ENCODE measurements at places on chromosomes 5 and 9.

DNA sequence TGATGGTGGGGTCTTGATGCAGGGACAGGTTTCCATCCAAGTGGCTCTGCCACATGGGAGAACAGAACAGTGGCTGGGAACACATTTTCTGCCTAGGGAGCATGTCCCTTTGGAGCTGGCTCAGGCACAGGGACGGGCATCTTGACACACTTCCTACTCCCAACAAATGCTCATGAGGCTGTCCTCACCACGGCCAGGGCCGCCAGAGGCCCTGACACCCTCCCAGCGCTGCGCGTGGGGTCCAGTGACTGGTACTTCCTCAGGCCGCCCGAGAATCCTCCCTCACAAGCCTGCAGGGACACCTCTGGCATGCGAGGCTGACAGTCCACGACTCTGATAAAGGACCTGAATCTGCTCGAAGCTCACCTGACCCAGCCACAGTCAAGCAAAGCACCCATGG, 61.0 kb upstream of the SARDH start:
- DNase-seq: no peak

GRCh38 chr5:114953565-114953964, 216.1 kb downstream of the TRIM36 start:
- DNase-seq: no peak

DNA sequence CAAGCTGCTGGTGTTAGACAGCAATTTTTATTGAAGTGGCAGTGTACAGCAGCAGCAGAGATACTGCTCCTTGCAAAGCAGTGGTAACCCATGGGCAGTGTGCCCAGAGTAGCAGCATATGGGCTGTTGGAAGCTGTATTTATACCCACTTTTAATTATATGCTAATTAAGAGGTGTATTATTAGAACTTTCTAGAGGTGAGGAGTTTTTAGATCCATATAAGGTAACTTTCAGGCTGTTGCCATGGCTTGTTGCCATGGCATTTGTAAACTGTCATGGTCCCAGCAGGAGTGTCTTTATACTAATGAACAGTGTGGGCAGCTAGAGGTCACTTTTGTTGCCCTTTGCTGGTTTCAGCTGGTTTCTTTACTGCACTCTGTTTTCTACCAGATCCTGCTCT, 3.7 kb upstream of the PJA2 start:
- no peak for DNase-seq

- DNase-seq: no peak
These were observed 274.2 kb upstream of the DAB2 start for GRCh38 chr5:39698838-39699560.

GRCh38 chr5:82599692-82600091, 321.5 kb upstream of the RPS23 start:
- no peak for DNase-seq

DNA sequence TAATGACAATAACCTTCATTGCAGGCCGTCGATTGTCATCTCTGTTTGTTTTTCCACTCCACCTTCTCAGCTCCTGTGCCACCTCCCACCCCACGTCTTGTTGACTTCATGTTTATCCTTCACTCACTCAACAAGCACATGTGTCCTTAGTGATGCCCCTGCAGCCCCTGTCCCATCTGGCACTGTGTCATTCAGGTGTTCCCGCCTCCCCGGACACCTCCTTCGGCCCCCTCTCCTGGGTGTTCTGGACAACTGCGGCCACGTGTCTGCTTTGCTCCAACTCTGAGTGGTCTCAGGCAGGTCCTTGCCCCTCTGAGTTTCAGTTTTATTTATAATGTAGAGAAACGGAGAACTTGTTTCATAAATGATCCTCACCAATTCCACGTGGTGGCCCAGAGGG, 91.0 kb upstream of the COL5A1 start:
- no peak for DNase-seq

GRCh38 chr5:22223079-22223478, 630.1 kb downstream of the CDH12 start:
- no peak for DNase-seq

DNA sequence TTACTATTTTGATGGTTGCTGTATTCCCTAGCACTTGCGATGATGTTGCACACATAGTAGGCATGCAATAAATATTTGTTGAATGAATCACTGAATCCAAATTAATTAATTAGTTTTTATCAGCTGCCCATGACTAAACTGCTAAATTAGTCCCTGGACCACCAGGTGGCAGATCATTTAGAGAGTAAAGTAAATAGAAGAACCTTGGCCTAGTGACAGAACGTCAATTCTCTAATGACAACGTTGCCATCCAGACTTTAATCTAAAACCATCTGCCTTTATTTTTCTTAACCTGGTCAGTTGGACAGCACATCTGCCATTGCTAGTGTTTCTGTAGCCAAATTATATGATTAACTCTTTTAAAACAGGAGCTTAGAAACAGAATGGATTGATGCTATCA, 457.5 kb downstream of the KIF4B start:
- no peak for DNase-seq

DNA sequence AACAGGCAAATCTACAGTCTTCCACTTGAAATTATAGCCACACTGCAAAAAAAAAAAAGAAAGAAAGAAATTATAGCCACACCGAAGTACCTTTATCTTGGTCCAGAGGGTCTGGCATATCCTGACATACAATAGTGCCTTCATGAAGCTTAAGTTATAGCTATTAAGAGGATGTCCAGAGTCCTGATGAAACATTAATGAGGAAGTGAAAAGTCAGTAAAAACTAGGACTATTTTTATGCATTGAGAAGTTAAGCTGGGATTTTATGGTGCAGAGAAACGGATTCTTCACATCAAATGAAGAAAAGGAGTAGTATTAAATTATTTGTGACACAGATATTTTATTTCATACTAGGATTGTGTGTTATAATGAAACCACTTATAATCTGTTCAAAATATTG, 123.9 kb downstream of the SV2C start:
- no peak for DNase-seq

DNA sequence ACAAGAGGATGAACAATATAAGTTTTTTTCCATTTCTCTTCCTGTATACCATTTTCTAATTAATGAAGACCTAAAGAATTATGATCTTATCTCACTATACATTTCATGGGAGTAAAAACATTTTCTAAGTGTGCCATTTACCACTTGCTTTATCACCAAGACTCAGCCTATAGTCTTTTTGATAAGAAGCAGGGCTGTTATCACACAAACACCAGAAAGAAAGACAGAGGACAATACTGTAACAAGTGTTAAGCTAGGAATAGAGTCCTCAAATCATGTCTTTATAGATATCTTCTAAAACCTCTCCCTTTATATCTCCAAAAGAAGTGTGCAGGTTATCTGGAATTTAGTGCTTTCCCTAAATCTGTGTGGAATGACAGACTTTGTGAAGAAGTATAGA, 119.7 kb downstream of the FAM174A start:
- DNase-seq: no peak

DNA sequence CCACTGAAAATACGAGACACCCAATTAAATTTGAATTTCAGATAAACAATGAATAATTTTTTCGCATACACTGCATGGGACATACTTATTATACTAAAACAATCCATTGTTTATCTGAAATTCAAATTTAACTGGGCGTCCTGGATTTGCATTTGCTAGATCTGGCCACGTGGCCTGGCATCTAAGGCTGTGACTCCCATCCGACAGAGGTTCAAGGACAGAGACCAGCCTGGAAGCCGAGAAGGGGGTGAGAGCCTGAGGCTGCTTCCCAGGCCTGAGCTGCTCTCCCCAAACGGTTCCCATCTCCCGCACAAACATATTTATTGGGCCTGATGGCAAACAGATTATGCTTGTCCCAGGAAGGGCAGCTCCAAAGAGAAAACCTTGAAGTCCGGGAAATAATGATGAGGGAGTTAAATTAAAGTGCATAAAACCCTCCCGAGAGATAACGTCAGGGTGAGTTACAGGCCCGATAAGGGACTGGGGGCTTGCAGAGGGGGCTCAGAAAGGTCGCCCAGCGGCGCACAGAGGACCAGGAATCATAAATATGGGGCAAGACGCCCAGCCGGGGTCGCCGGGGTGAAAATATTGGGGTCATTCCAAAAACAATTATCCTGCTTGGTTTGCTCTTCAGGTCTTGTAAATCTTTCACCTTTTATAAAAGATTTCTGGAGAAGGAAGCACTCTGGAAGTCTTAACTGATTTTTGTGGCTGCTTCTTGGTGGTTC, 163.7 kb downstream of the GAPVD1 start:
- no peak for DNase-seq

- no peak for DNase-seq
These were observed 2.4 kb downstream of the POLR3G start for GRCh38 chr5:90477073-90477472.

DNA sequence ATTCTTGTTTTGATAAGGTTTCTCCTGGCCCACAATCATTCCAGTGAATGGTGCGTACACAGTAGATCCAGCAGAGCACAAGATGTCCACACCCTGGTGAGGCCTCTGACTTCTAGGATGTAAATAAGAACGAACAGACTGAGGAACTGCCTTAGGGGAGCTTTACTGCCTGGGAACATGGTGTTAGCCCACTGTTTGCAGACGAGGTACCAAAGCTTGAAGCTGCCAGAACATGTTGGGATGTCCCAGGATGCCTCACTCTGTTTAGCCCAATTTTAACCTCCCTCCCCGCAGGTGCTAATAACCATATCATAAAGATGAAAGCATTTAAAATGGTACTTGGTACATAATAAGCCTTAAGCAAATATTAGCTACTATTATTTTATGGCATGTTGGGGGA, 3.5 kb downstream of the LECT2 start:
- no peak for DNase-seq

DNA sequence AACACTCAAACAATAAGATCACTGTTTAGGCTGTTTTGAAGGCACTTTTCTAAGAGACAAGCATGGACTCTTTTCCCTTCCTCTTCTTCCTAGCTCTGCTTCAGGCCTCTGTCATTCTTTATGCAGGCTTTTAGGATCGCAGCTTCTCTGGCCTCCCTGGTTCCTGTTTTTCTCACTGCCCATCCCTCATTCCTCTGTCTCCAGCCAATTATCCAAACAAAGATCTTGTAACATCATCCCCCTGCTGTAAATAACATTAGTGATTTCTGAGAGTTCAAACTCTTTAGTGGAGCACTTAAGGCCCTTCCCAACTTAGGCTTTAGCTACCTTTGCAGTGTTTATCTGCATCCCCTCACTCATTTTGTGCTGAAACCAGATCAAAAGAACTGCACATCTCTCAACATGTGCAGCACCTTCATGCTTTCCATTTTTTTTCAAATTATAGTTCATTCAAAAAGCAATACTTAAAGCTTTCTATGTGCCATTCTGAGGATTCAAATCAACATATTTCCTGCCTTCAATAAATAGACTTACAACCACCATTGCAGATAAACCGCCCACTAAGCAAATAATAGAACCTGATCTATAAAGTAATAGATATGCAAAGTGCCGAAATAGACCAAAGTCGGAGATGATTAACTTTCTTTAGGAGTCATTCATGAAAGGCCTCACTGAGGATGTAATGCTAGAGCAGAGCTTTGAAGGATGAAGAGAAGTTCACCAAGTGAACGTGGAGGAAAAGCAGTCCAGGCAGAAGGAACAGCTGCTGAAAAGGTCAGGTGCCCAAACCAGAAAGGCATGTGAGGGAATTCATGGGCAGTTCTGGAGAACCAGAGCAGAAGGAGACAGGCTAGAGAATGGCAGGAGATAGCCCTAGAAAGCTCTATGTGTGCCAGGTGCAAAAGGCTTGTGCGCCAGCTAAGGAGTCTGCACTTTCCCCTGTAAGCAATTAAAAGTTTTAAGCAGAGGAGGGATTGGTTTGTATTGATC, 95.8 kb upstream of the ZNF366 start:
- DNase-seq: no peak

- no peak for DNase-seq
These were observed 240.7 kb downstream of the CSNK1G3 start for GRCh38 chr5:123752552-123753179.

GRCh38 chr5:177333420-177334154, 17.9 kb downstream of the LMAN2 start:
- DNase-seq: no peak

DNA sequence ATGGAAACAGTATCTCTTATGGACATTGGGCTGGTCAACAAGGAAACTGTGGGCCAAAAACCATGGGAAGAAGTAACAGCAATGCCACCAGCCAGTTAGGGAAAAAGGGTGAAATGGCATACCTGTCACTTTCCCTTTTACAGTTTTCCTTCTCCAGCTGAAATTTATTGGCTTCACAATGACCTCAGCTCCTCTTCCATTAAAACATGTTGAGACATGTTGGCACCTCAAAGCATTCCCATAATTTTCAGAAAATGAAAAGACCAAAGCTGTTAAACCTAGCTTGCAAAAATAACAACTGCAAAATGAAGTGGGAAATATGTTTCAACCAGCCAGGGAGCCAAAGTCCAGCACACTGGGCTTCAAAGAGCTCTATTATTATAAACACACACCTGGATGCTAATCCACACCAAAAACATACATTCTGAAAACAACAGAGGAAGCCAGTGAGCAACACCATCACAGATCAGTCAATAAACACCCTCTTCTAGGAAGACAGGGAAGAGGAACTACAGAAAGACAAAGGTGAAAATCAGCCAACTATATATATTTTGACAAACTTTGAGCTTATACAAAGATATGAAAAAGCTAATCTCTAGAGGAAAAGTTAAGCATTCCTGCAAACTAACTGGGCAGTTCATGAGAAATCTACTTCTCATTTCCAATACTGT, 78.4 kb upstream of the PTGER4 start:
- no peak for DNase-seq

GRCh38 chr9:117470455-117470854, 55.6 kb upstream of the ASTN2 start:
- no peak for DNase-seq

DNA sequence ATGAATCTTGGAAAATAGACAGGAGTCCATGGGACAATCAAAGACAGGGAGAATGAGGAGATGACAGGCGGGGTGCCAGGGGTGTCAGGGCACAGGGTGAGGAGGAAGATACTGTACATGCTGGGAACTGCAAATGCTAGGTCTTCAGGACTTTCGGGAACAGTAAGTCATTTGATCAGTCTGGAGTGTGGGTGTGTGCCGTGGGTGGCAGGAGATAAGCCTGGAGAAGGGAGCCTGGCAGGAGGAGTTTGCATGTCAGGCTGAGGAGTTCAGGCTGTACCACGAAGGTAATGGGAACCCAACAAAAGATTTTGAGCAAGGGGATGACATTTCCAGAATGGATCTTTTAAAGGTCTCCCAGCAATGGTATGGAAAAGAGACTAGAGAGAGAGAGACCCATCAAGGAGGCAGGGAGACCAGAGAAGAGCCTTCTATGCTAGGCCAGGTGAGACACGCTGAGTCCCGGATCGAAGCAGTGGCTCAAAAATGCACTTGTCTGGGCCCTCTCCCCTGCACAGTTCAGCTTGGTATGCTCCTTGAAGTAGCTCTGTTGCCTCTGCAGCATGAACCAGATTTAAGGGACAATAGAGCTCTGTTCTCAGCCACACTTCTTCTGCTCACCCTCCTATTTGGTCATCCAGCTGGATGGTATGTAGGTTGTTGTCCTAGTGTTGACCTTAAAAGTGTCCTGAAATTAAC, 77.0 kb upstream of the FER start:
- no peak for DNase-seq

DNA sequence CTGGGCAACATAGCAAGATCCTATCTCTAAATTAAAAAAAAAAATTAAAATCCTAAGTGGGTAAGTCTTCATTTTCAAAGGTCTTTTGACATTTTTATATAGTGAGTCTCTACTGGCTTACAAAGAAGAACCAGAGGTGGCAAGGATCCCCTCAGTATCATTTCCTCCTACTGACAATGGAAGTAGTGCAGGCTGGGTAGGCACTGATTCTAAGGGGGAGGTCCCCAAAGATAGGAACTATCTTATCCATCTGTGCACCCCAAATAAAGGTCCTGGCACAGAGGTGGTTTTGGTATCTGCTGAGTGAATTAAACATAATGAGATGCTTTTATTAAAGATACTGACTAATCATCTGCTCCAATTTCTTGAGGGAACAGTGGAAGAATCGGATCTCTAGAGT, 4.2 kb downstream of the FAM193B start:
- no peak for DNase-seq
